Nephron progenitor cell (in vitro differentiated cells): ENCODE measurements at places on chromosomes 7 and 10.

- no peak for DNase-seq
Measured at GRCh38 chr7:135731-136645, 56.4 kb upstream of the FAM20C start.

GRCh38 chr10:60848126-60848525 is 69.8 kb downstream of the CDK1 start:
- DNase-seq, result no peak

- DNase-seq, result no peak
Measured at GRCh38 chr7:7956531-7957128, 12.0 kb upstream of the GLCCI1 start.

- DNase-seq, result no peak
Measured at GRCh38 chr10:58473976-58474375, 38.7 kb upstream of the BICC1 start.

DNA sequence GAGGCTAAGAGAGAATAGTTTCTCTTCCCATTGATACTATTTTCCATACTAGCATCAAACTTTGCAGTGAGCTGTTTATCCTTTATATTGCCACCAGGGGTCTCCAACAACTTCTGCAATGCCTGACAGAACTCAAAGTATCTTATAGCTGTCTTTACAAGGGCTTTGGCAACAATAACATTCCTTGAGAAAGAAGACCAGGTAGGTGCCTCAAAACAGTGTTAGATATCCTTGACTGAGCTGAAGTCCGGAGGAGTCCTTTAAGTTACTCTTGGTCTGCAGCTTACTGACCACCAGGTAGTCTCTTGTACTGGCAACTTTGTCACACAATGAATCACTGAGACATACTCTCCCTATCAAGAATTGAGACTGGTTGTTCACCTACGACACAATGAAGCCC is 30.0 kb upstream of the TES start:
- DNase-seq, result peak; percentile 12

GRCh38 chr10:77563638-77564270 is 73.9 kb downstream of the KCNMA1 start:
- DNase-seq, result no peak

- DNase-seq, result peak; percentile 10
Measured at GRCh38 chr10:118812393-118812740, 57.6 kb upstream of the CACUL1 start.

DNA sequence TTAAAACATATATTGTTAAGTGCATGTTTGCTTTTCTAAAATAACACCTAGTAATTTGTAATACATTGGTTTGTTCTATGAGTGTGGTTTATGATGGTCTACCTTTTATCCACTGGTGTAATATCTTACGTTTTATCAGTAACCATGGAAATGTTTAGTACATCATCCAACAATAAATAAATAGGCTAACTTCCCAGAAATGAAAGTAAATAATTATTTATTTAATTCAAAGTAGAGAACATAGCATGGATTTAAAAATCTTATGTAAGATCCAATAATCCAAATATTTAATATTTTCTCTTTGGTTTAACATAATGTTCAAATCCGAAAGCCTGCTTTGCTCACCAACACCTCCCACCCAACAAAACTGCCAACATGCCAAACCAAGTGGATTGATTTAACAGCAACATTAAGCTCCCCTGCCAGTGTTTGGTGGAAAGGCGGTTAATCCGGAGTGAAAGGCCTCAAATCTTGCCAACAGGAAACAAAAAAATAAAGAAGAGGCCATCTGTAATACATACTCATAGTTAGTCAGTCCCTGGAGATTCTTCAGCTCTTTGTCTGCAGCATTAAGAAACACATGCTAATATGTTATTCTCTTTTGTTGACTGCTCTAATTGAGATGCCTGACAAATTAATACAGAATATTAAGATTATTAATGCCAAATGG is 897.8 kb downstream of the CNTNAP2 start:
- no peak for DNase-seq

- DNase-seq, result no peak
Measured at GRCh38 chr7:22598318-22598920, 98.4 kb upstream of the STEAP1B start.

- DNase-seq, result no peak
Measured at GRCh38 chr10:27446091-27446918, 57.8 kb upstream of the RAB18 start.

GRCh38 chr7:103981003-103981423 is 8.4 kb downstream of the RELN start:
- no peak for DNase-seq

- no peak for DNase-seq
Measured at GRCh38 chr7:80815733-80816132, 103.1 kb downstream of the SEMA3C start.

- no peak for DNase-seq
Measured at GRCh38 chr7:6621195-6622133, 6.1 kb downstream of the ZNF853 start.

GRCh38 chr7:106111655-106112117 is 426 bp downstream of the SYPL1 start:
- peak; percentile 75 for DNase-seq

GRCh38 chr7:44134943-44135628 is 6.0 kb downstream of the MYL7 start:
- DNase-seq, result no peak

DNA sequence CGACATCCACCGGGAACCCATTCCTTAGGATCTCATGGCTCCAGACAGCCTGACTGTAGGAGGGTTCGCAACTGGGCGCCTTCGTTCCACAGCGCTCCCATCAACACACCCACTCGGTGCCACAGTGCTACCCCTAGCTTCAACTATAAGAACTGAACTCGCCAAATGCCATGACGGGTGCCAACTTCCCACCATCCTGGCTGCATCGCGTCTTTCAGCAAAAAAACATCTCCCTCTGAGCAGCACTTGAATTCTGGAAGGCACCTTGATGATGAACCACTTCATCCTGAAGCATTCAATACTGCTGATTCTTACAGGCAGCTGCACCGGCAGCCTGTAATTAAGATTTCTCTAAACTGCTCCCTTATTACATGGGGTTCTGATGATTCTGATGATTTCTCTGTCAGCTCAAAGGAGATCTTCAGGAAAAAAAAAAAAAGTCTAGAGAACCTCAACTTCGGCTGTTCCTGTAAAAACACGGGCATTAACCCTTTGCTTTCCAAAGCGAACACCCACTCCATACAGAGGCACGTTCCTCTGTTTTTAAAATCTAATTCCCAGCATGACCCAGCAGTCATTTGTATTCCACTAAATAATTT is 1.3 kb downstream of the CYTH3 start:
- peak; percentile 29 for DNase-seq
